ENCODE measurements at places on chromosomes 13 and 19.

DNA sequence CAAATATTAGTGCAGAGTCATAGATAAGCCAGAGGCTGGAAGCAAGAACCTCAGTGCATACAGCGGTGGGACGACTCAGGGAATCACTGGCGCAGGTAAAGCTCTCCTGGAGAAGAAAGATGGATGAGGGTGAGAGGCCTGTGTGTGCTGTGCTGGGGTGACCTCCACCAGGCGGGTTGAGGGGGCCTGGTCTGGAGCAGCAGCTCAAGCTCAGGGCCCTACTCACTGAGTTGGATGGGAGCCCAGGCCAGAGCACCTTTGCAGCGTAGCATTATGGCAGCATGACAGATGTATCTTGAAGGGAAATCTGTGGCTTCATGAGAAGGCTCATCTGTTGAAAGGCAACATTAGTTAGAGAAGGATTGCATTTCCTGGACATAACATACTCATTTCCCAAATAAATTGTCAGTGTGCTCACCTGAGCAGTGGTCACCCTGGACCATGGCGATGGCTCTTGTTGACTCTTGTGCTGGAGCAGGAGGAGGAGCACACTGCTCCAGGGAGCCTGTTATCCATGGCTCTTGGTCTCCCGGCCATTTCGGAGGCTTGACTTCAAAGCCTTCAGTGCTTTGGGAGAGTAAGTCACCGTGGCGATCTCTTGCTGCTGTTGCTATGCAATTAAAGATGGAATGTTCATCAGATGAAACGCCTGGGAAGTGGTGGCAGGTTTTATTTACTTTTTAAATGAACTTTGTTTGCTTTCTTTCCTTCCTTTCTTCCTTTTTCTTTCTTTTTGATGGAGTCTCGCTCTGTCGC is 25.0 kb downstream of the HNRNPM start:
- DNase-seq: no peak

GRCh38 chr19:42419309-42419708 is 7.9 kb downstream of the LIPE start:
- no peak for DNase-seq

- no peak for DNase-seq
Observed at GRCh38 chr19:39969681-39970424, 1.1 kb upstream of the PSMC4 start.

DNA sequence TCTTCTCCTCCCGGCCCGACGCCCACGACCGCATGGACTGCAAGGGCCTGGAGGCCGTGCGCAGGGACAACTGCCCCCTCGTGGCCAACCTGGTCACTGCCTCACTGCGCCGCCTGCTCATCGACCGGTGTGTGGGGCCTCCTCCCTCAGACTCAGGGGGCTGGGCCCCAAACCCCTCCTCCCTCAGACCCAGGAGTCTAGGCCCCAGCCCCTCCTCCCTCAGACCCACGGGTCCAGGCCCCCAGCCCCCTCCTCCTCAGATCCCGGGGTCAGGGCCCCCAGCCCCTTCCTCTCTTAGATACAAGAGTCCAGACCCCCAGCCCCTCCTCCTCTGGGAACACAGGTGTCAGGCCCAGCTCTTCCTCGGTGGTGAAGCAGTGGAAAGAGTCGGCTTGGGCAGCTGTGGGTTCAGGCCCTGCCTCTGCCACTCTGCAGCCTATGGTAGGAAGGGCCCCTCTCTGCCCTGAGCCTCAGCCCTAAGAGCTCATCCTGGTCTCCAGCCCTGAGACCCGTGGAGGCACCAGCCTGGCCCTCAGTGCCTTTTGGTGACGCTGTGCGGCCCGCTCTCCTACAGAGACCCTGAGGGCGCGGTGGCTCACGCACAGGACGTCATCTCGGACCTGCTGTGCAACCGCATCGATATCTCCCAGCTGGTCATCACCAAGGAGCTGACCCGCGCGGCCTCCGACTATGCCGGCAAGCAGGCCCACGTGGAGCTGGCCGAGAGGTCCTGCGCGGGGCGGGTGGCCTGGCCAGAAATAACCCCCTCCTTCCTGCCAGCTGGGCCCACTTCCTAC is 3.7 kb upstream of the SPIB start:
- DNase-seq: peak; percentile 51

DNA sequence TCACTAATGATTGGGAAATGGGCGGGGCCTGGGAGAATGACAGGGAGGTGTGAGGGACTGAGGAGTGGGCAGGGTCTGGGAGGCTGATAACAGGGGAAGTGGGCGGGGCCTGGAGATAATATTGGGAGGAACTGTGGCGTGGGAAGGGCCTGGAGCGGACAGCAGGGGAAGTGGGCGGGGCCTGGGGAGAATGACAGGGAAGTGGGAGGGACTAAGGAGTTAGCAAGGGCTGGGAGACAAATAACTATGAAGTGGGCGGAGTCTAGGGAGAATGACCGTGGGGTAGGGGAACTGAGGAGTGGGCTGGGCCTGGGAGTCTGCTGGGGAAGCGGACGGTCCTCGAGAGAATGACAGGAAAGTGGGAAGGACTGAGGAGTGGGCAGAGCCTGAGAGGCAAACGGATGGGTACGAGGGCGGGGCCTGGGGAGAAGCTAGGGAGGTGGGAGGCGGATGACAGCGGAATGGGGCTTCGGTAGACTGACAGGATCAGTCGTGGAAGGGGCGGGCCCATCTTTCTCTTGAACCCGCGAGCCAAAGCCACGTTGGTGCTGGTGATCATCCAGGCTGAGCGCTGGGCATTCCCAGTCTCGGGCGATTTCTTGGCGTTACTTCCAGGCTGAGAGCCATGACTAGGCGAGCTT is 14.0 kb upstream of the TUBB4A start:
- peak; percentile 56 for DNase-seq

- no peak for DNase-seq
Observed at GRCh38 chr19:32880622-32881021, 11.1 kb upstream of the SLC7A9 start.

Measured in CD8-positive, alpha-beta memory T cell (primary cell).